Activated naive CD8-positive, alpha-beta T cell treated with anti-CD3 and anti-CD28 coated beads, Interleukin-2, amount 10 ng/mL, durations not matched to agents 7 days and 5 days (primary cell): ENCODE measurements at places on chromosomes 11 and 22. TPM values are rescaled to one million over a fixed set of nuclear protein-coding genes. Genes with fewer than 3 reads are reported as not detected.
A peak's percentile ranks its signal among the peaks of the same experiment; 100 is the strongest.

GRCh38 chr22:37633625-37634416 is 5.6 kb upstream of the SH3BP1 start:
- peak; percentile 79 for DNase-seq

GRCh38 chr11:29256580-29256979 is 760.2 kb downstream of the KCNA4 start:
- DNase-seq, result no peak

The GRAMD4 gene
- total RNA-seq, result 20.2 TPM

The ENTHD1 gene
- 0.34 TPM for total RNA-seq

The C22orf15 gene
- 2.9 TPM for total RNA-seq

The MS4A2 gene
- total RNA-seq, result not detected

DNA sequence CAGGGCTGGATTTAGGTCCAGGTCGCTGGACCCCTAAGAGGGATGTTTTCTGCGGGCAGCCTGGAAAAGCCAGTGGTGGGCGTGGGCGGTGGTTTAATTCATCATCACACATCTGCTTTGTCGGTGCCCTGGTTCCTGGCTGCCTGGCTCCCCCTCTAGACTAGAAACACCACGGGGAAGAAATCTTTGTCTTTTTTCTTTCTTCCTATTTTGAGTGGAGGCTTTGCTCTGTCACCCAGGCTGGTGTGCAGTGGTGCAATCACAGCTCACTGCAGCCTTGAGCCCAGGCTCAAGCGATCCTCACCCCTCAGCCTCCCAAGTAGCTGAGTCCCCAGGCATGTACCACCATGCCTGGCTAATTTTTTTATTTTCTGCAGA is 86.6 kb upstream of the LINC01488 start:
- DNase-seq, result no peak

DNA sequence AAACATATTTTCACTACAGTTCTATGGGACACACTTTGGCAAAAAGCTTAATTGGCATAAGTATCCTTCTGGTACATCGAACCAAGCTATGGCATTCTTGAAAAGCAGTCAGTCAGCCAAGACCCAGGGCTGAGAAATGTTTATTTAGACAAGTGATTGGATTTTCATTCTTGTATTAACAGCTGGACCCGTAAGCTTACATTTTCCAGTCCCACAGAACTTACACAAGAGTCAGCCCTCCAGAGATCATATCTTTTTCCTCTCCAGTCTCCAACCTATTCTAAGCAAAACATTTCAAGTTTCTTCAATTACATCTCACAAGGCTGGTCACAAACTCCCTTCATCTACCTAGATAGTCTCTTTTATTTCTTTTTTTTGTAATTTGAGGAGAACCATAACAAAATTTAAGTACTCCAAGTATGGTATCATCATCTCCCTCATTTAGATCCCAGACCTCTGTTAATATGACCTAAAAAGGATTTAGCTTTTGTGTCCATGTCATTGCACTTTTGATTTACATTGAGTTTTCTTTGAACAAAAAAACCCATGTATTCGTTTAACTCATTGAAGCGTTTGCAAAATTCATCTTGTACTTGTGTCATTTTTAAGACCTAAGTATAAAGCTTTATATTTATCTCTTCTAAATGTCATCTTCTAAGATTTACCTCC is 67.9 kb upstream of the GRK3 start:
- no peak for DNase-seq

GRCh38 chr22:24156141-24156912 is 25.0 kb upstream of the SUSD2 start:
- peak; percentile 82 for DNase-seq

DNA sequence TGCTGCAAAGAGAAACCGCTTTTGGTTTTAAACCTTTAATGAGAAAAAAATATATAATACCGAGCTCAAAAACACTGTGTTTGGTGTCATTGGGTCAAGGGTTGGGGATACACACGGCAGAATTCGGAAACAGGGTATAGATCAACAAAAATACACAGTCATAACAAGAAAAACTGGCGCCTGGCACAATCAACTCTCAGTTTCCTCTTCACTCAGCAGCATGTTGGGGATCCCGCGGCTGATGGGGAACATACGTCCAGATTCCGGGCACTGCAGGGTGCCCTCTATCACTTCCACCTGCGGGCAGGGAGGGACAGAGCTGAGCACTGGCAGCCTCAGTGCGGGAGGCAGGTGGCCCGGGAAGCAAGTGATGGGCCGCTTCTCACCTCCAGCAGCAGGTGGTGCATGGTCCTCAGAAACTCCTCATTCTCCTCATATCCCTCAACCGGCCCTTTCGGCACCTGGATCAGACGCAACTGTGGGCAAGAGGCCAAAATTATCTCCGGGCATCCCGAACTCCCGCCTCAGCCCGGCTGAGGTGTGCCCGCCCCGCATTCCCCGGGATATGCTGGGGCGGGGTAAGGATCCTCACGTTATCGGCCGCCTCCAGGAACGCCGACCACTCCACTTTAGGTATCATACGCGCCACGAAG is 561 bp downstream of the TRMT112 start:
- DNase-seq, result peak; percentile 59

- DNase-seq, result no peak
Observed at GRCh38 chr11:82038154-82038553, 695.5 kb downstream of the FAM181B start.

DNA sequence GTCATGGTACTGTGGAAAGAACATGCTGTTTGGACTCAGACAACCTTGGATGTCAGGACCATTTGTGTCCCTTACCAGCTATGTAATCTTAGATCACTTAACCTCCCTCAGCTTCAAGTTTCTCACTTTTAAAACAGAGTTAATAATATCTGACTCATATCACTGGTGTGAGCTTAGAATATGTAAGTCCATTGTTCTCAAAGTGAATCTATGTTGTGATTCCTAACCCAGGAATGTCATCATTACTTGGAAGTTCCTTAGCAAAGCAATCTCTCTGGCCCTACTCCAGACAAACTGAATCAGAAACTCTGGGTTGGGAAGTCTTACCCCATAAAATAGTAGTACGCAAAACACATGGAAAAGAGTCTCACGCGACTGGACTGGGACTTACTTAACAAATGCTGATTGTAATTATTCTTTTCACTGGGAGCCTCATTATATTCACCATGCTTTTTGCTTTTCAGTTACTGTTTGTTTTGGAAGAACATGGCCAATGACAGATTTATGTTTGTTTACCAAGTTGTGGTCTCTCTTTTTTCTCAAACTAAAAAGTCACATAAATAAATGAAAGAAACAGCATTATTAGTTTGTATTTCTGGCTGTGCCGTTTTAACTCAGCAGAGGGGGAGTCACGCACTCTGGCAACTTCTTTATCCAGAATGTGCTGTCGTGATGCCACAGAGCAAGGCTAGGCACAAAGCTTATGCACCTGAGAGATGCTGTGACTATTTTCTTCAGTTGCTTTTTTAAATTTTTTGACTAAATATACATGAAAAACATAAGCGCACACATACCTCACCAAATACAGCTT is 217.7 kb upstream of the CTSC start:
- no peak for DNase-seq

The CNTN5 gene
- not detected for total RNA-seq

The TTC36 gene
- total RNA-seq, result 0.68 TPM

DNA sequence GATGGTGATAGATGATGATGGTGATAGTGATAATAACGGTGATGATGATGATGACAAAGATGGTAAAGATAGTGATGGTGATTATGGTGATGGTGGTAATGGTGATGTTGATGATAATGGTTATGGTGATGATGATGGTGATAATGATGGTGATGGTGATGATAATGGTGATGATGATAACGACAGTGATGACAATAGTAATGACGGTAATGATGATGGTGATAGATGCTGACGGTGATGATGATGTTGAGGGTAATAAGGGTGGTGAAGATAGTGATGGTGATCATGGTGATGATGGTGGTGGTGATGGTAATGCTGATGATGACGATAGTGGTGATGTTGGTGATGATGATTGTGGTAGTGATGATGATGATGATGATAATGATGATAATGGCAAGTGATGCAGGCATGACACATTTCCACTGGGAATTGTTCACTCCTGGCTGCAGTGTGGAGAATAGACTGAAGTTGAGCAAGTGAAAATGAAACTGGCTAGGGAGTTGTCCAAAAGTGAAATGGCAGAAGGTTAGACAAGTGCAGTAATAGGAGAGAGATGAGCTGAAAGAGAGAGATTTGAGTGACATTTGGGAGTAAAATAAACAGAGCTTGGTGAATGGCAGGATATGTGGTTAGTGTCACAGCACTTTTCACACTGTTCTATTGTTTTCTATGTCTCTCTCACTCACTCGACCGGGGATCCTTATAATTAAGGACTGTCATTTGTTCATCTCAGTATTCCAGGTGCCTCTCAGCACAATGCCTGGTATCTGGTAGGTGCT is 992.5 kb downstream of the OPCML start:
- DNase-seq, result no peak

DNA sequence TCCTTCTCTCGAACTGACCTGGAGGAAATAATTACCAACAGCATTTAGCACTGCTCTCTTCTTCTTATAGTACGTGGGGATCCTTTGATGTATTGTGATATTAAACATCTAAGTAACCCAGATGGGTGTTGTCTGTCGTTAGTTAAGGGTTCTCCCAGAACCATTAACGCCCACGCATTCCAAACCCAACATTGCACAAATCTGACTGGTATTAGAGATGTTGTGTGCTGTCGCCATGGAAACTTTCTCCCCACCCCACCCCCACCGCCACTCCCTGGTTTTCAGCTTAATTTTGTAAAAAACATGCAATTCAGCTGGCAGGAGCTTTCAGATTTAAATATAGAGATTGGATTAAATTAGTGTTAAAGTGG is 1495.2 kb downstream of the TBC1D22A start:
- no peak for DNase-seq

- DNase-seq, result no peak
Observed at GRCh38 chr22:32634421-32634981, 159.9 kb downstream of the FBXO7 start.
